ENCODE measurements at places on chromosomes 2 and 18. TPM values are rescaled to one million over a fixed set of nuclear protein-coding genes. Genes with fewer than 3 reads are reported as not detected.

- no peaks in the 10 kb centered on the region for H3K36me3 ChIP-seq
- H3K27me3 ChIP-seq: no peaks in the 10 kb centered on the region
- DNase-seq: no peak
These were observed 8.1 kb upstream of the CCL20 start for GRCh38 chr2:227805578-227805977.

- DNase-seq: no peak
- no peak overlapping the region for H3K27ac ChIP-seq
- no peaks in the 10 kb centered on the region for H3K4me1 ChIP-seq
These were observed 201.2 kb downstream of the TPGS2 start for GRCh38 chr18:36627637-36628036.

The FZD7 gene
- 8.0 TPM for total RNA-seq

DNA sequence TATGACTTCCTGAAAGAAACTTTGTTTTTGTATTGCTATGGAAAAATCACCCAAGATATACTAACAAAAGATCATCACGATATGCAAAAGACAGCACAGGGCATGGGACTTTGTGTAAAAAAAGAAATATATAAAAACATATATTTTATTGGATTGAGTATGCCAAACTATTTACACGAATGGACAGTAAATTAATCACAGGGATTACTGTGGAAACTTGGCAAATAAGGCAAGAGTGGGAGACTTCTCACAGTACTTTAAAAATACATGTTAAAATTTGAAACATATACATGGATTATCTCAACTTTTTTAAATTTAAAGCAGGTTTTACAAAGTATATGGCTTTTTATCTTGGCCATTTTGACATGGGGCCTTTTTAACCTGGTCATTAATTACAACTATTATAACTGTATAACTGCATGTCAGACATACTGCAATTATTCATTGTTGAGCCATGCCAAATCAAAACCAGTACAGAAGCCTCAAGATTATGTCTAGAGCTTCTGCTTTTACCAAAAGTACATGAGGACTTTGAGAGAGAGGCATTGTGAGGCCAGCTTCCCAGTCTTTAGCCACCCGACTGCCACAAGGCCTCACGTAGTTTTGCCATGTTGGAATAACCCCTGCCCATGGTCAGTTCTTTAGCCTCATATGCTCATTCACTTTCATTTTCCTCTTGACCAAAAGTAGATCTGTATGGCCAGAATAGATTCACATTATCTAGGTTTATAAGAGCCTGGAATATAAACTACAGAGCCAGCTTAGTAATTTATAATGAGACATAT is 419.8 kb downstream of the SETBP1 start:
- H3K4me1 ChIP-seq: no peaks in the 10 kb centered on the region
- DNase-seq: no peak
- H3K27me3 ChIP-seq: no peaks in the 10 kb centered on the region
- H3K36me3 ChIP-seq: no peaks in the 10 kb centered on the region
